Activated T-helper 1 cell treated with Interleukin-2 at 50 U/mL for 16 hours (primary cell): ENCODE measurements at places on chromosomes 7 and 10.

- DNase-seq = no peak
These were observed 180.5 kb downstream of the MGMT start for GRCh38 chr10:129647590-129647989.

GRCh38 chr7:7479275-7479805, 56.3 kb downstream of the COL28A1 start:
- no peak for DNase-seq

GRCh38 chr7:111933609-111934008, 272.6 kb downstream of the DOCK4 start:
- no peak for DNase-seq

DNA sequence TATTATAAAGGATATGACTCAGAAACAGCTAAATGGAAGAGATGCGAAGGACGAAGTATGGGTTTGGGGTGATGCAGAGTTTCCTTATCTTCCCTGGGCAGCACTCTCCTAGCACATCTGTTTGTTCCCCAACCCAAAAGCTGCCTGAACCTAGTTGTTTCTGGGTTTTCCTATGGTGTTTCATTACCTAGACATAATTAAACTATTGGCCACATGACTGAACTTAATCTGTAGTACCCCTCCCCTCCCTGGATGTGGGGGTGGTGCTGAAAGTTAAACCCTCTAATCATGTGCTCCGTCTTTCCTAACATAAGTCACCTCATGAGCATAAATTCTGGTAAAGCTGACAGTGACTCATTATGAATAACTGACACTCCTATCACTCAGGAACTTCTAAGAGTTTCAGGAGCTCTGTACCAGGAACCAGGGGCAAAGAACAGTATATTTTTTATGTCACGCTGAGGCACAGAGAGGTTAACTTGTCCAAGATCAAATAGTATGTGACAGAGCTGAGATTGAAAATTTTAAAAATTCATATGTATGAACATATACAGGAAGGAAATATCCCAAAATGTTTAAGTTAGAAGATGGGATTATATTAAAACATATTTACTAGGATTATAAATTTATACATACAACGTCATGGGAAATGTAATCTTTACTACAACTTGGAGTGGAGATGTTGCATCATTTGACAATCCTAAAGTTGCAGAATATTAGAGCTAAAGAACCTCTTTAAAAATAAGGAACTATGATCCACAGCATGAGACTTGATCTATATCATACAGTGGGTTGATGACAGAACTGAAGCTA, 4.8 kb downstream of the STRIP2 start:
- DNase-seq = no peak

GRCh38 chr10:77513781-77514331, 123.8 kb downstream of the KCNMA1 start:
- DNase-seq = no peak

DNA sequence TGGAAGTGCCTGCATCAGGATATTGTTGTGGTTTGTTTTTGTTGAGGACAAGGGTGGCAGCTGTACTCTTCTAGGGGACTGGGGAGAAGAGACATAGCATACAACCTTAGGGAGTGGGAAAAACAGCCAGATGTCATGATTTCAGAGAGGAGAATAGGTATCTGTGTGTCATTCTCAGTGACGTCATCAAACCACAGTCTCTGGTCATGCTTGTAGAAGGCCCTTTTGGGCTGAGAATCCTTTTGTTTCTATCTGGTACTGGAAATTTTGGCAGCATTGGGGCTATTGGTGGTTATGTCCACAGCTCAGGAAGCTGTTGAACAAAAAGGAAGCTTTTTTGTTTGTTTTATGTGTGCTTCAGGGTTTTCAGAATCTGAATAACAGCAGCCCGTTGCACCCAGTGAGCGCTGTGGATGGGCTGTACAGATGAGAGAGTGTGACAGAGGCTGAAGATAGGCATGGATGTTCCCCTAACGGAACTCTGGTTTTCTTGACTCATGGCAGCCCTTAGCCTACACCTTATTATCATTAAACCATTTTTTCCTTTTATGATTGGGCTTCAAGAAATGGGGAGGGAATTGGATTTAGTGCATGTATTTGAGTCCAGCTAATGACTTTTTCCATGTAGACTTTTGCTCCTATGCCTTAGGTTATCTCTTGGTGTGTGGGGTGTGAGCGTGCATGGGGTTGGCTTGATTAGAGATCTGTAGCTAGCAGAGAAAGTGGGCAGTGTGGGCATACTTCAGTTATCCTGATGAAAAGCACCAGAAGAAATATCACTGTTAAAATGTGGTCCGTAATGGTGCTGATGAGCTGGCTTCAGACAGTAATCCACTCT, 65.7 kb downstream of the SND1 start:
- no peak for DNase-seq
